ENCODE measurements at places on chromosomes 4 and X. TPM values are rescaled to one million over a fixed set of nuclear protein-coding genes. Genes with fewer than 3 reads are reported as not detected.
A peak's percentile ranks its signal among the peaks of the same experiment; 100 is the strongest.

Gene MAP7D2
- total RNA-seq = not detected

DNA sequence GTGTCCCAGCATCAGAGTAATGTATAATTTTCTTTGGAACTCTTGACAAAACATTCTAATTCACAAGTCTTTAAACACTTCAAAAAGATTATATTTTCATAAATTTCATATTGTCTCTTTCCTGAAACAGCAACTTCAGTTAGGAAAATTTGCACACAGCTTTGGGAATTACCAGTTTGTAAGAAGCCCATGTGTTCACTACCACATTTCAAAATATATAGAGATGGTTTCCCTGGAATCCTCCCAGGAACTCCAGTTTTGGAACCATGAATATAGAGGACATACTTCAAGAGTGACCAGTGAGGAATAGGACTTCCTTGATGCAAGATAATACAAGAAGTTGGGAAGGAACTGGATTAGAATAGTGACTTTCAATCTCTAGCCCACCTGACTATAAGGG is 28.7 kb upstream of the HPGDS start:
- DNase-seq = no peak

DNA sequence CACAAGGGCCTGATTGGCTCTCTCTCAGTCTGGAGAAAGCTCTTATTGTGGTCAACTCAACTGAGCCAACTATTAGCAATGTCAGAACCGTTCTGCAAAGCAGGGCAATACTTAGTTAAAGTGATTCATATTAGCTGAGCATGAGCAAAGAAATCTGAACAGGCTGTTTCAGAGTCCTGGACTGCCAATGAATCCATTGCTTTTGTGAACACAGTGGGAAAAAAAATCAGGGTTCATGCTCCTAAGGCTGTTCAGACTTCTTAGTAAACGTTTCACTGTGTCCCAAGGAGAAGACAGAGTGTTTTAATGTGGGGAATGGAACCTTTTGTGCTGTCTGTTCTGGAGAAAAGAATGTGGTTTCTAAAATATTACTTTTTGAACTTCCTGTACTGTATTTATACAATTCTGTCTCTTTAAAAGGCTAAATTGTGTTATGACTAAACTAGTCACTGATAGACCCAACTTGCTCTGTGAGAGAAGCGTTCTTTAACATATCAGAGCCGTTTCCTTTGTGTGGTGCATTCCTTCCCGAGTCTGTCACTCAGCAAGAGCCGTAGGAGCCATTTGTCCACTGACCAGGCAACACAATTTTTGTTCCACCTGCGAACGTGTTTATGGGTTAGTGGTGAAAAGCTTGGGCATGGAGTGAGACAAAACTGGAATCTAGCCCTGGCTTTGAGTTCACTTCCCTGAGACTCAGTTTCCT is 366.1 kb downstream of the FBXO8 start:
- no peak for DNase-seq

GRCh38 chrX:16386126-16386525 is 218.8 kb downstream of the MAGEB17 start:
- DNase-seq = no peak

Gene EPHA5
- total RNA-seq = 3.9 TPM

- no peak for DNase-seq
These were observed 38.9 kb upstream of the PHEX start for GRCh38 chrX:21993265-21993664.

GRCh38 chr4:106981431-106981830 is 54.7 kb downstream of the DKK2 start:
- DNase-seq = no peak

GRCh38 chrX:103562801-103563200 is 22.5 kb upstream of the TCEAL4 start:
- DNase-seq = no peak

GRCh38 chr4:68904786-68905185 is 46.8 kb downstream of the UGT2A3 start:
- no peak for DNase-seq

- DNase-seq = no peak
These were observed 300.4 kb upstream of the CPEB2 start for GRCh38 chr4:14701896-14702295.

DNA sequence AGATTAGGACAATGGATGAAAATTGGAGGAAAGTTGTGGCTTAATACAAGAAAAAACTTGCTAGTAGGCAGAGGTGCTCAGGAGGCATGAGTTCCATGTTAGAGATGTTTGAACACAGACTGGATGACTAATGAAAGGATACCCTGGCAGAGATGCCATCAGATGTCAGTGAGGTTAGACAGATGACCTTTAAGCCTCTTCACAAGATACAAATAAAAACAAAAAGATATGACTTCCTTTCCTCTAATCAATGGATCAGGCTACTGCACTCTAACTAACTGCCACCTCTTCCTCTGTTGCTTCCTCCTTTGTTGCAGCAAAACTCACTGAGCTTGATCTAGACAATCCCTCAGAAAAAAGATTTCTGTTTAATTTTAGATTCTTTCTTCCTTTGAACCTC is 14.7 kb downstream of the STAP1 start:
- no peak for DNase-seq

DNA sequence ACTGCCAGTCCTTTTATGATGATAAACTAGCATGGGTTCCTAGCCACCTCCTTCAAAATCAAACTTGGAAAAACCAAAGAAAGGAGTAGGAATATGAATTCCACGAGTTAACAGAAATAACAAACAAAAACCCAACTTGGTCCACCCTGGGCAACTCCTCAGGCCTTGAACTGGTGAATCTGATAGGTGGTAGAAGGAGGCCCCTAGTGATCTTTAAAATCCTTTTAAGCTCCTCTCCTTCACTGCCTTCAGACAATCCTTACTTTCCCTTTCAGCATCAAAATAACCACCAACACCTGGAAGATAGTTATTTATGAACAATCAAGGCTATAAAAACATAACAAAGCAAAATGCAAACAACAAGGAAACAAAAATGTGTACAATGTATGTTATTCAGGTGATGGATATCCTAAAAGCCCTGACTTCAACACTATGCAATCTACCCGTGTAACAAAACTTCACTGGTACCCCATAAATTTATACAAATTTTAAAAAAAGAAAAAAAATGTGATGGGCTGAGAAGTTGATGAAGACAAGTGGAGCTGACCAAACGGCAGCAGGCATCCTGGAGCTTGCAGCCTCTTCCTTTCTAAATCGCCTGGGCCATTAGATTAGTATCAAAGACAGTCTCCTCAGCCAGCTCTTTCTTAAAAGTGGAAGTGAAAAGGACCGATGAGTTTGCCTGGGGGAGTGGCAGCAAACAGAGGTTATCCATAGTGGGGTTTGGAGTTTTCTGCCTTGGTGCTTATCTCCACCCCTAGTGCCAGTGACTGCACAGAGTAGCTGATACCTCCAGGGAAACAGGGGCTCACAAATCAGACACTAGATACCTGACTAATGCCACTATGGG is 179.6 kb downstream of the TMA16 start:
- no peak for DNase-seq

Gene GLRA2
- not detected for total RNA-seq

GRCh38 chr4:173181848-173182247 is 13.2 kb downstream of the GALNT7 start:
- DNase-seq = no peak

- no peak for DNase-seq
These were observed 1.8 kb downstream of the DCAF12L1 start for GRCh38 chrX:126550816-126551215.

Gene TRIM2
- 52.6 TPM for total RNA-seq

DNA sequence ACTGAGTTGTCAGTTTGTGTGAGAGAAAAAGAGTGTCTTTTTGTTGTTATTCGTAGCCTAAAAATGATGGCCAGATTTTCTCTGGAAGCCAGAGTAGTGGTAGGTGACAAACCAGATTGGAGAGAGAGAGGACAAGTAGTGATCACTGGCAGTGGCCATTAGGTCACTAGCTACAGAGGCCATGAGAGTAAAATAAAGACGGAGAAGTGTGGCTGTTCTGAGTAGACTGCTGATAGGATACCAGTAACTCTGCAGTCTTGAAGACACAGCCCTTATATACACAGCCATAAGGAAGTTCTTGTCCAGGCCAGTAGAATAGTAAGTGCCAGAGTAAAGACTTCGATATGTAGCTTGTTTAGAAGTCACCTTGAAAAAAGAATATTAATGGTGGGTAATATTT is 7.7 kb downstream of the SLC30A9 start:
- DNase-seq = no peak

GRCh38 chr4:4857809-4858508 is 1.5 kb upstream of the MSX1 start:
- DNase-seq = no peak

DNA sequence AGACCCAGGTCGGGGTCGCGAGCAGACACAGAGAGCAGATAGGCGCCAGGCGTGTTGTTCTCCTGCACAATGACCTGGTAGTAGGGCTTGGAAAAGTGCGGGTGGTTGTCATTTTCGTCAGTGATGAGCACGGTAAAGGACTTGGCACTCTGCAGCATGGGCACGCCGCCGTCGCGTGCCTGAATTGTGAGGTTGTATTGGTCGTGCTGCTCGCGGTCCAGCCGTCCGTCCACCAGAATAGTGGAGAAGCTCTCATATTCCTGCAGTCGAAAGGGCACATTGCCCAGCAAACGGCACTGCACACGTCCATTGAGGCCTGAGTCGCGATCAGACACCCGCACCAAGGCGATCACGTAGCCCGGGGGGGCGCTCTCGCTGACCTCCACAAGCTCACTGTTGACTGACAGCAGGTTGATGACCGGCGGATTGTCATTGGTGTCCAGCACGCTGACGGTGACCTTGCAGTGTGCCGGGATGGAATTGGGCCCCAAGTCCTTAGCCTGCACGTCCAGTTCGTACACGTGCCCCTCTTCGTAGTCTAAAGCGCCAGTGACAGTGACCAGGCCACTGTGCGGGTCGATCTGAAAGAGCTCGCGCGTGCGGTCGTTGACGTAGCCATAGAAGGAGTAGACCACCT is 2.8 kb downstream of the PCDH19 start:
- no peak for DNase-seq

DNA sequence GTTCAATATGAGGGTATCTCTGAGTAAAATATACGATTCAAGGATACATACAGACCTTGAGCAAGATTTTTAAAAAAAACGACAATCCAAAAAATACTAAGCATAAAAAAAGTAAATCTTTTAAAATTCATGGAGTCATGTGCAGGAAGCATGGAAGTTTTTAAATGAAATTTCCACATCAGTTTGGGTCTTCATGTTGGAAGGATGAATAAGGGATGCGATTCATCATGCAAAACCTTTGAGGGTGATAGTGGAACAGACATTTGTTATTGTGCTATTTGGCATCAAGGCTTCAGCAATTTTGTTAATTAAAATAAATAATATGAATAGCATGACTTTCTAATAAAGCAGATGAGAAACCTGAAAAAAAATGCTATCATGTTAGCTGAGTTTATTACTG is 815.0 kb upstream of the PCDH10 start:
- DNase-seq = no peak

DNA sequence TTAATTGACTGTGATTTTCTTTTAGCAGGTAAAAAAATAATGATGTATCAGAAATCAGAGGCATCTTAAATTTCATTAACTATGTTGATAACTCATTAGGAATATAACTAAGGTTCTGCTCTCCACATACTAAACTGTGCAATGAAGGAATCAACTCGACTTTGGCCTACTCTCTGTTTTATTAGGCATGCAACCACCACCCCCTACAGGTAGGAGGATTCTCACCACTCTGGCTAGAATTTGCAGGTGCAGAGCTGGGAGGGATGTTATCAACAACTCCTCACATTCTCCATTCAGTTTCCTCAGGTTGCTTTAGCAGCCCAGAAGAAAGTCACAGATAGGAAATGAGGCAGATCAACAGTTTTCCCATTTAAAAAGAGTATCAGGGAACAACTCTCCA is 160.1 kb downstream of the COX18 start:
- no peak for DNase-seq

GRCh38 chrX:24846550-24847150 is 152.9 kb downstream of the POLA1 start:
- peak; percentile 16 for DNase-seq

Gene GUCY1A1
- total RNA-seq = 9.2 TPM

- no peak for DNase-seq
These were observed 136.4 kb upstream of the FAM9C start for GRCh38 chrX:13180807-13181206.

Gene PRR32
- not detected for total RNA-seq

DNA sequence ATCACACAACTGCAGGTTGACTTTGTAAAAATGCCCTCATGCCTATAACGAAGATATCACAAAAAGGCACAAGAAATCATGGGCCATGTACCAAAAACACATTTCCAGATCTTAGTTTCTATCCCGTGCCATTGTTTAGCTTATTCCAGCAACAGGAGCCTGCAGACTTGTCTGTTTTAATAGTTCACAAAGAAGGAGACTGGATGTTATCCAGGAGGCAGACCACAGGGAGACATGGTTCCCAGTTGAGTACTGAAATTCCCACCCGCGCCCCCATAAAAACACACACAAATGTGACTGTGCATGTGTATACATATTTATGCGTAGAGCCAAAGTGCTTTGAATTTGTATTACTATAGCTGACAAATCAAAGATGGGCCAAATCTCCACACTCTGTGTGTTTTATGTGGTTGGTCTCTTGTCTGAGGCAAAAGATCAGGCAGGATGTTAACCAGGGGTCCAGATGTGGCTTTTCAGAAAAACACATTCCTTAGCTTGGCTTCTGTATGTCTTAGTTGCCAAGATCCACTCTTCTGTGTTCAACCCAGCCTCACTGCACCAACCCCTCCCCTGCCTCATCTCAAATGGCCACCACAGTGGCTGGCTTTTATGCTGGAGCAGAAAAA is 469.2 kb upstream of the DIPK2B start:
- no peak for DNase-seq

- no peak for DNase-seq
These were observed 231.7 kb upstream of the GATB start for GRCh38 chr4:151992332-151993154.

Gene SUPT20HL1
- not detected for total RNA-seq

Gene XG
- 1.2 TPM for total RNA-seq

Gene PRKG2
- total RNA-seq = 4.4 TPM
